Calu3 (cell line): ENCODE measurements at places on chromosomes 11 and 22.

DNA sequence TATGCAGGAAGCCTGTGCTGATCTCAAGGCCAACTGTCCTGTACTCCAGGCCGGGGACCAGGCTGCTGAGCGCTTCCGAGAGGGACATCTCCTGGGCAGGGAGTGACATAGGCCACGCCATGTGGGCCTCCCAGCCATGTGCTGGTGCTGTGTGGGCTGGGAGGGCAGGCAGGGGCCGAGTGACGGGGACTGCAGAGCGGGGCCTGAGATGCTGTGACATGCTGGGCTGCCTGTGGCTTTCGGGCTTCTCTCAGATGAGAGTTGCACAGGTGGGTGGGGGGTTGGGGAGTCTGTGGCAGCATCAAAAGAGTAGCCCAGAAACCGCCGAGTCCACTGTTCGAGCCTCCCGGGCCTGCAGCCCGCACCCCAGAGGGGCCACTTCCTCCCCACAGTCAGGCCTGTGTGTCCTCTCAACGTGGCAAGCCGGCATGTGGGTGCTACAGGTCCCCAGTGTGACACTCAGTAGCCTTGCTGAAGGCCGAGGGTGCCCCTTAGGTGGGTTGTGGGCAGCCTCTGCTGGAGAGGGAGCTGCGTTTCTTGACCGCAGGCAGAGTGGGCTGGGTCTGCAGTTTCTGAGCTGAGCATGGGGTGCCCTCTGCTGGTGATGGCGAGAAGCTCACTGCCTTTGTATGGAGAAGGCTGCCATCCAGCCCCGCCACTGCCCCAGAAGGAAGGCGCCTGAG lies 101.2 kb downstream of the BCR start:
- peak; percentile 93 for DNase-seq

DNA sequence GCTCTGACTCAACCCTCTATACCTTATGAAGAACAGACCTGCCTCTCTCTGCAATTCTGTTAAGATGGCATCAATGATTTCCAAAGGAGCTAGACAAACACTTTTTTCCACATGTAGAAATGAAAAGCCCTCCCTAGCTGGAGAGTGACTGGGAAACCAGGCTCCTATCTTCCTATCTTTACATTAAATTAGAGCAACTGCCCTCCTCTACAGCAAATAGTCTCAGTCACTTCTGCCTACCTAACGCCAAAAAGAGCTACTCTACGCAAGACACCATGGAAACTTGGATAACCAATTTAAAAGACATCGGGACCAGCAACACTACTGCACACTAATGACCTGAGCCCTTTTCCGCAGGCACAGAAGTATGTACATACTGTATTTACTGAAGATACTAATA lies 84.8 kb downstream of the MICAL3 start:
- no peak for DNase-seq

DNA sequence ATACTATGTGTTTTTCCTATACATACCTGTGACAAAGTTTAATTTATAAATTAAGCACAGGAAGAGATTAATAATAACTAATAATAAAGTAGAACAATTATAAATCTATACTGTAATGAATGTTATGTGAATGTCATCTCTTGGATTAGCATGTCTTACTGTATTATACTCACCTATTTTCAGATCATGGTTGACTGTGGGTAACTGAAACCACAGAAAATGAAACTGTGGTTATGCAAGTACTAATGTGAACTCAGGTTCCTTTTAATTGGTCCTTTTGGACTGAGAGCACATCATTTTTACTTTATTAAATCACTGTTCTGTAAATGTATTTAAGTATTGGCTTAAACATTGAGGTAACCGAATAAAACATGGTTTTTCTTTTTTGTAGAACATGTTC lies 108.8 kb downstream of the PPP6R3 start:
- DNase-seq, result no peak

DNA sequence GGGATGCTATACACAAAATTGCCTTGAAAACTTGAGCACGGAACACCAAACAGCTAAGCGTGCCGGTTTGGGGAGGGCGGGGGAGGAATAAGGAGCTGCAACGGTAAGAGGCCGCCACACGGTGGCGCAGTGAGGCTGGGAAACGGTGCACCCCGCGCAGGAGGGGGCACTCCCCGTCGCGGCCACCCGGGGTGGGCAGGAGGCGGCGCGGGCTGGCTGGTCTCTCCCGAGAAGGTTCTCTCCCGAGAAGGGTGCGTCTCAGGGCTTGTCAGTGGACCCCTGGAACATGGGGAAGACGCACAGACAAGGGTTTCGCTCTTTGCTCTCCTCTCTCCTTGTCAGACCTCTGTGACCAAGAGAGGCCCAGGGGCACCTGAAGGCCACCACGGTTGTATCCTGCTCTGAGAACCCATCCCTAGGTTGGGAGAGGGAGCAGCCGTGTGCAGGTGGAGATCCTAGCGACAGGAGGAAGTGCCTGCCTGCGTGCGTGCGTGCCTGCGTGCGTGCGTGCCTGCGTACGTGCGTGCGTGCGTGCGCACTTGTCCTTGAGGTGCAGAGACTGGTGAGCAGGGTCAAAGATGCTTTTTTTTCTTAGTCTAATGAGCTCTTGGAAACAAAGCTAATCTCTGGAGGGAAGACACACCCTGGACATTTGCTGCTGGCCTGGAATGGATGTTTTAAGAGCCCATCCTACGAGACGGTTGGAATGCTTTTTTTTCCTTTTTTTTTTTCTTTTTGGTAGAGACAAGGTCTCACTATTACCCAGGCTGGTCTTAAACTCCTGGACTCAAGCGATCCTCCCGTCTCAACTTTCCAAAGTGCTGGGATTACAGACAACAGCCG lies 18.1 kb upstream of the JAM3 start:
- peak; percentile 64 for DNase-seq

- no peak for DNase-seq
These were observed 31.1 kb downstream of the NECTIN1 start for GRCh38 chr11:119697882-119698281.

DNA sequence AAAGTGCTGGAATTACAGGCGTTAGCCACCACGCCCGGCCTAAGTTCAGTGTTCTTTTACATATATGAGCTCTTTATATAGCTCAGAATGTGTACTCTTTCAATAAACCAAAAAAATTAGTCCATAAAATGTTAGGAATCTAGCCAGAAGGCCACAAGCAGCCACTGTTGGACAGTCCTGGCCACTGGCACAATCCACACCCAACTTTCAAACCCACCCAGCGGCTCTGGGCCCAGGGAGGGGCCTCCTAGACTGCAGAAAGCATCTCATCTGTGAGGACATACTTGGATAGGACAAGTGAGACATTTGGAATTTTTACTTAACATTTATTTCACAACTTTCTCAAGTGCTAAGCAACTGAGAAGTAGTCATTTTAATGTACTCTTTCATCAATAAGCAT lies 6.4 kb downstream of the PACSIN2 start:
- no peak for DNase-seq

GRCh38 chr11:56948991-56949515 lies 39.7 kb upstream of the OR5AK2 start:
- peak; percentile 6 for DNase-seq

DNA sequence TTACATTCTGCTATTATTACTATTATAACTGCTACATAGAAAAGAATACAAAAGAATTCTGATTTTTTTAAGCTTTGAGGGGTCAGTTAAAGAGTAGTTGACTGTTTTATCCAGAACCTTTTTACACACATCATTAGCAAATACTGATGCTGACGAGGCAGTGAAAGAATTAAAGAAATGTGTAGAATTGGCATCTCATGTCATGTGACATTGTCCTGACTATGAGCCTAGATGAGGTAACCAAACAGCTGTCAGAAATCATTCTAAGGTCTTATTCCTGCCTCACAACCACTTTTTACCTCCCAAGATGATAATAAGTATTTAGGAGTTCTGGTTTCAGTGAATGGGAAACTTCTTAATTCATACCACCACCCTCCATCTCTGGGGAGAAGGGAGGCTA lies 121.0 kb downstream of the SLC1A2 start:
- DNase-seq, result no peak

DNA sequence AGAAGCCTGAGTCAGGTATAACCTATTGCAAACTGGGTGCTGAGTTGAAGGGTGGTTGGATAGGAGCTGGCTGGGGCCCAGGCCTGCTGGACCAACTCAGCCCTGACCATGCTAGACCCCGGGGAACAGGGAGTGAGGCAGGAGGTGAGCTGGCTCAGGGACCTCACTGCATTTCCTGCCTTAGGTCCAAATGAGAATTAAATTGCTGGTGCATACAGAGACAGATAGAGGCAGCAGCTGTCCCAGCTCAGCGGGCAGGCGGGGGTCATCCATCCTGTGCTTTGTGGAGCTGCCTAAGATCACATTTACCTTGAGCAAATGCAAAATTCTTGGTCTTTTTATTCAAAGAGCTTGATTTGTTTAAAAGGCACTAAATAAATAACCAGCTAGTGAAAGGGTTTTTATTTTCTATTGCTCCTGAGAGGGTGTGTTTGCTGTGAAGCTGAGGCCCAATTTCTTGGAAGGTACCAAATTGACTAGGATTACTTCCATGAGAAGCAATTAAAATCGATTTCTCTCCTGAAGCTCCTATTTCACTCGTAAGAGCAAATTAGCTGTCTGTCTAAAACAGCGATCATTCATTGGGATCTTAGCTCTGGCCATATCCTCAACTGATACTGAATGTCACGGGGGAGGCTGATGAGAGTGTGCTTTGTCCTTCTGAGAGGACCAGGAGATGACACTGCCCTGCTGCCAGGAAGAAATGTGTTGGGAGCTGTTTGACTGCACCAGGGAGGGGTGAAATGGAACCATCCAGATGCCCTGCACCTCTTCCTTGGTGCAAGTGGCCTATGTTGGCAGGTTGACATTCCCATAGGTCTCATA lies 24.9 kb downstream of the USH1C start:
- DNase-seq, result no peak

- no peak for DNase-seq
These were observed 170.8 kb upstream of the CADM1 start for GRCh38 chr11:115674937-115675544.
